ENCODE measurements at places on chromosomes 5 and 9. TPM values are rescaled to one million over a fixed set of nuclear protein-coding genes. Genes with fewer than 3 reads are reported as not detected.

NR2F1 gene
- total RNA-seq, result 0.36 TPM

VPS13A gene
- total RNA-seq, result 51.0 TPM

PKD2L2 gene
- total RNA-seq, result 0.70 TPM

TNFSF8 gene
- total RNA-seq, result 0.76 TPM

TIFAB gene
- not detected for total RNA-seq

GBGT1 gene
- total RNA-seq, result 0.15 TPM

PCDH1 gene
- total RNA-seq, result 17.6 TPM

POU5F2 gene
- 1.8 TPM for total RNA-seq

SPINK4 gene
- total RNA-seq, result not detected

UBQLN1 gene
- total RNA-seq, result 224 TPM

GABRA1 gene
- not detected for total RNA-seq

CTSV gene
- not detected for total RNA-seq

APBA1 gene
- total RNA-seq, result 1.7 TPM

OR13C3 gene
- not detected for total RNA-seq

THBS4 gene
- 49.5 TPM for total RNA-seq

GGTA1 gene
- 11.7 TPM for total RNA-seq

KCNN2 gene
- total RNA-seq, result 0.93 TPM

SNX24 gene
- total RNA-seq, result 13.8 TPM

ACTBL2 gene
- total RNA-seq, result not detected

ZNF883 gene
- total RNA-seq, result 1.4 TPM

PCDHGA12 gene
- total RNA-seq, result 5.4 TPM

CDH9 gene
- not detected for total RNA-seq

UBAC1 gene
- total RNA-seq, result 261 TPM

GLRA1 gene
- total RNA-seq, result not detected

ARHGAP26 gene
- total RNA-seq, result 22.4 TPM

NEUROG1 gene
- total RNA-seq, result not detected

SUSD3 gene
- total RNA-seq, result not detected

FGF10 gene
- total RNA-seq, result 0.23 TPM

FOXD4 gene
- total RNA-seq, result 0.15 TPM

MYO10 gene
- 7.2 TPM for total RNA-seq

CAVIN4 gene
- 23.9 TPM for total RNA-seq

CARD9 gene
- 0.86 TPM for total RNA-seq

GKAP1 gene
- 34.7 TPM for total RNA-seq

PCDHGB3 gene
- total RNA-seq, result 1.3 TPM

TRPM6 gene
- total RNA-seq, result 0.22 TPM

TMC1 gene
- total RNA-seq, result not detected

PHF24 gene
- total RNA-seq, result 0.04 TPM

ADAMTS6 gene
- 0.33 TPM for total RNA-seq

CA9 gene
- not detected for total RNA-seq

FAM221B gene
- not detected for total RNA-seq

PIP5KL1 gene
- total RNA-seq, result not detected

EMB gene
- total RNA-seq, result 2.5 TPM

CMYA5 gene
- total RNA-seq, result 3,867 TPM

DBH gene
- total RNA-seq, result not detected

KCNV2 gene
- total RNA-seq, result not detected

ORM1 gene
- total RNA-seq, result not detected

CENPK gene
- 0.56 TPM for total RNA-seq

SLC36A2 gene
- total RNA-seq, result 8.8 TPM

KIF20A gene
- total RNA-seq, result 0.89 TPM

SYK gene
- 3.3 TPM for total RNA-seq

All from gastrocnemius medialis (tissue), 4 donors.